Jurkat, Clone E6-1 (cell line): ENCODE measurements at places on chromosomes 6 and 20.

GRCh38 chr6:48048451-48049146 is 62.4 kb downstream of the PTCHD4 start:
- DNase-seq = no peak

GRCh38 chr6:127998985-127999384 is 98.1 kb upstream of the THEMIS start:
- no peak for DNase-seq

GRCh38 chr20:63275825-63276224 is 3.2 kb downstream of the ARFGAP1 start:
- no peak for DNase-seq

DNA sequence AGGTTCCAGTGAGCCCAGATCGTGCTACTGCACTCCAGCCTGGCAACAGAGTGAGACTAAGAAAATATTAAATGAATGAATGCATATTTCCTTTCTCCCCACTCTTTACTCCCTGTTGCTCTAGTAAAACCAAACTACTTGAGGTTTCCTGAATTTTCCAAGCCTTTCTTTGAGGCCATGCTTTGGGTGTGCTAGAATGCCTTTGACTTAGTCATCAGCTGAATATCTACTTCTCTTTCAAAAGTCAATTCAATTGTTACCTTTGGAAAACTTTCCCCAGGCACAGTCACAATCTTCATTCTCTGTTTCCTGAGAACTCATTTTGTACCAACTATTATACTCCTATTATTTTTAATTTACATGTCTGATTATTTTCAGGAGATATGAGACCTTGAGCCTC is 27.5 kb upstream of the CEP85L start:
- no peak for DNase-seq
